ENCODE measurements at places on chromosomes 2 and 18. TPM values are rescaled to one million over a fixed set of nuclear protein-coding genes. Genes with fewer than 3 reads are reported as not detected.

GRCh38 chr2:201122276-201122675 lies 6.3 kb downstream of the CFLAR start:
- DNase-seq = no peak

DNA sequence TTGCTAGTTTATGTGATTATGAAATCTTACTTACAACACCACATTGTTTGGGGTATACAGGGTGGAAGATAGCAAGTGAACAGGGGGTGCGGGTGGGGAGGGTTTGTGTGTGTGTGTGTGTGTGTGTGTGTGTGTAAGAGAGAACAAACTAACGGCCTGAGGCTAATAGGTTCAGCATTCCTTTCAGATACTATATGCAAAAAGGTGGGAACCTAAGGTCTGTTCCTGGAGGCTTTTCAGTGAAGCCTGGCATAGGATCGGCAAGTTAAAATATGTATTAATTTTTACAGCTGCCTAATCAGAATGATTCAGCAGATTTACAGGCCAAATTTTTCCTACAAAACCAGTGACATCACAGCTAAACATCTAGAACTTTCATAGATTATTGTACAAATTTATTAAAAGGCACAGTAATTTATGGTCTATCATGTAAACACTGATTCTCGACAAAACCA lies 7.6 kb upstream of the SPDYA start:
- no peak for DNase-seq

The DNER gene
- not detected for total RNA-seq

DNA sequence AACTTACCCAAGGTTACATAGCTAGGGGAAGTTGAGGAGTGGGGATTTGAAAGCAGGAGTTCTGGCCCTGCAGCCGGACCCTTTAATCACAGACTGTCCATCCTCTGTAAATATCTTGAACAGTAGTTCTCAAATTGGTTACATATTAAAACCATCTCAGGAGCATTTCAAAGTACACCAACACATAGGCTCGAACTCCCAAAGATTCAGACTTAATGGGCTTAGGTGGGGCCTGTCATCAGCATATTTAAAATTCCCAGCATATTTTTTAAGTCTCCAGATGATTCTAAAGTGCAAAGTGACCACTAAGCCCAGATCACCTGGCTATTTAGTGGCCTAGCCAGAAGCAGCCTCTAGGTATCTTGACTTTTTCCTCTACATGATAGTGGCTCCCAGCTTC lies 192.2 kb downstream of the ZNF385B start:
- DNase-seq = no peak

- no peak for DNase-seq
Observed at GRCh38 chr2:101776172-101777043, 78.9 kb downstream of the MAP4K4 start.

The CNGA3 gene
- total RNA-seq = not detected

The CELF4 gene
- total RNA-seq = 2.3 TPM

GRCh38 chr2:11406267-11406957 lies 59.5 kb downstream of the E2F6 start:
- DNase-seq = no peak

GRCh38 chr2:71603311-71603811 lies 150.0 kb downstream of the DYSF start:
- DNase-seq = peak; percentile 33

The C2orf80 gene
- total RNA-seq = not detected

DNA sequence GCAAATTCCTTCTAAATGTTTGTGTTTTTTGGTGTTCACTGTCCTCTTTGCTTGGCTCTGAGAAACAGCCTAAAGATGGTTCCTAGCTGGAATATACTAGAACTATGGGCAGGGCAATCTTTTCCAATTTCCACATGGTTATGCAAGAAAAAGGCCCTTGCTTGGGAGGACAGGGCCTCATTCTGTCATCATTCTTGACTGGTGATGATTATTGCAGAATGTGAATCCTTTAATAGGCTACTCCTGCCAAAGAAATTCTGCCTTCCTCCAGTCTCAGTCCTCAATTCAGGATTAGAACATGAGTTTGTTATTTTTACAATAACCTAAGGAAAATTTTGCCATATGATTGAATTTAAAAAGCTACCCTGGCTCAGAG lies 218.7 kb downstream of the HNMT start:
- DNase-seq = no peak

- DNase-seq = no peak
Observed at GRCh38 chr18:75003039-75003438, 205.9 kb downstream of the PTGR3 start.

DNA sequence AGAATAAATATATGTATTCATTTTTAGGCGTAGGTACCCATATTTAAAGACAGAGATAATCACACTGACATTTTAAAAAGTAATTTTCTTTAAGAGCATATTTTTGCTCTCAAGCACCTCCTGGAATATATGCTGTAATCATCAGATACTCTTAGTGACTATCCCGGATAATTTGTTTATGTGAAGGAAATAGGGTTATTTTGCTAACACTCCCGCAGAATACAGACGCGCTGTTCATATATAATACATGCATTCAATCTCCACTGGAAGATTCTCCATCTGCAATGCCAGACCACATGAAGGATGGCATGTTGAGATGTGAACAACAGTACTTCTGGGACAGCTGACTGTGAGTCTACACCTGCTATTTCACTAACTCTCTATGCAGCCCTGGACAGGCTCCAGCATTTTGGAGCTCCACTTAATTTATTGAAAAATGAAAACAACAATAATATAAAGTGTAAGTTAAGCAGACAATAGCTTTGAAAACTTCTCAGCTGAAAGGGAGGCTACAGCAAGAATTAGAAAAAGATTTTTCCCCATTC lies 430.6 kb downstream of the TMX3 start:
- no peak for DNase-seq

DNA sequence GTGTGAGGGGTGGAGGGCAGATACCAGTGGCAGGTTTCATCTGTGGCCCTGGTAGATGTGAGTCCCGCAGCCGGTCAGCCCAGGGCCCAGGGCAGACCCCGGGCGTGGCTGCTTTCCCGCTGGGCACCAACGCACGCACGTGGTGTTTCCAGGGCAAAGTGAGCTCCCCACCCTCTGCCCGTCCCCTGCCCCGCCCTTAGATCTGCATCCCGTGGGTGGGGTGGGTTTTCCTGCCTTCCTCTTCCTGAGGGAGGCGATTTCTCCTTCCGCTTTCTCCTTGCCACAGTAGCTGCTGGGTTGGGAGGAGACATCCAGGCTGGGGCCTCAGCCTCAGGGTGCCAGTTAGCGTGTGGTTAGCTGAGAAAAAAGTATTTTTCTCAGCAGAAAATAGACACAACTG lies 49.6 kb downstream of the ODC1 start:
- no peak for DNase-seq

DNA sequence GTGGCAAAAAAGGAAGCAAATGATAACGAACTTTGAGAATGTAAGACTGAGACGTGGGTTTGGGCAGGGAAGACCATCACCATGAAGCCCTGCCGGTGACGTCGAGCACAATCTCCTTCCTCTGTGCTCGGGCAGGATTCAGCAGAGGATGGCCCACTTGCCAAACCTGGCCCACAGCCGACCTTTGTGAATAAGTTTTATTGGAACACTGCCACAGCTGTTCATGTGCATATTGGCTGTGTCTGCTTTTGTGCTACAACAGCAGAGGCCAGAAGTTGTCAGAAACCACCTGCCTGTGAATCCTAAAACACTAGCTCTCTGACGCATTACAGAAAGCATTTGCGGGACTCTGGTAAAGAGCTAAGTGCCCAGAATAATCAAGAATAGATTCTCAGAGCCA lies 223.9 kb downstream of the MYT1L start:
- DNase-seq = no peak

The TNFAIP6 gene
- 1.2 TPM for total RNA-seq

The SPDYA gene
- 1.7 TPM for total RNA-seq

DNA sequence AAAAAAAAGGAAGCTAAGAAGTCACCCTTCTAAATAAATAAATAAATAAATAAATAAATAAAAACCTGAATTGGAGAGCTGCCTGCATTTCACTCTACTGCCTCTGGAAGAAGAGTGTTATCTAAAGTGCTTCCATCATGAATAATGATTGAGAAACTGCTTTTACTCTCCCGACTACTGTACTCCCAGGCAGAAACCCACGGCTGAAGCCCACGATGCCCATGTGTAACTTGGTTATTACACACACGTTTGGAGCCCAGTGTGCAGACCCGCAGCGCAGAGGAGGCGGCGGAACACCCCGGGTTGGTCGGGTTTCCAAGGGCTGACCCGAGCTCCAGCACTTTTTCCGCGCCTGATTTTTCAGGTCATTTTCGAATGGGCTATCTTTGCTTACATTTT lies 697 bp upstream of the SPATS2L start:
- peak; percentile 55 for DNase-seq

- DNase-seq = peak; percentile 85
Observed at GRCh38 chr18:45879681-45880655, 54.5 kb downstream of the SIGLEC15 start.

DNA sequence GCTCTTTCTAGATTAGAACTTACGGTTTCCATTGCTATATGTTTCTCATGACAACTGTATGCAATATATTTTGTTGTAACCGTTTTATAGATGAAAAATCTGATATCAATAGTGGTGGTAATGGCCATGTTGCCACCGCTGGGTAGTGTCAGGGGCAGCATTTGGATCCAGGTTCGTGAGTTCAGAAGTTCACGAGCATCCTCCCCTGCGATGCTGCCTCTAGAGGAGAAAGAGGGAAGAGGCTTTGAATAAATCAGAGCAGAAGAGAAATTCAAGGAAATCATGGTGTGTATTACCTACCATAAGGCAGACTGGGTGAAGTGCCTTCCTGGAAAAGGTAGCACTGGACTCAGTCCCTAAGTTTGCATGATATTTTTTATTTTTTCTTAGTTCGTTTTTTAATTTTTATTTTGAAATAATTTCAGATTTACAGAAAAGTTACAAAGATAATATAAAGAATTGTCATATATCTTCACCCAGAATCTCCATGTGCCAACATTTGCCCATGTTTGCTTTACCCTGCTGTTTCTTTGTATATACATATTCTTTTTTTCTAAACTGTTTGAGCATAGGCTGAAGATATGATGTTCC lies 3.3 kb upstream of the ZBTB7C start:
- no peak for DNase-seq

GRCh38 chr2:198639580-198639979 lies 818.2 kb downstream of the SATB2 start:
- no peak for DNase-seq

The ADAM23 gene
- 6.9 TPM for total RNA-seq

DNA sequence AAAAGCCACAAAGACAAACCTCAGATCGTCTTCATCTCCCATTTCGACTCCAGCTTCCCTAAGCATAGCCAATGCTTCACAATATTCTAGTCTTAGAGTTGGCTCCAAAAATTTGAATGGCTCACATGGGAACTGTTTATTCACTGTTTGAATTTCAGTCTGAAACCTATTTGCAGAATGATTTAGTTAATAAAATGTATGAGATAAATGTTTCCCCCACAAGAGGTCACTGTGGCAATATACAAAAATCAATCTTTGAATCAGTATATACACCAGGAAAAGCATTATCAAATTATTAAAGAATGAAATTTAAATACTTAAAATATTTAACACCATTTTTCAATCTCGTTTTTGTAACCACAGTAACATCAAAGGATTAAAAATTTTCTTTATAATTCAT lies 40.0 kb upstream of the MCM6 start:
- no peak for DNase-seq

The RTP5 gene
- total RNA-seq = not detected

- DNase-seq = no peak
Observed at GRCh38 chr2:187962538-187962937, 329.1 kb upstream of the GULP1 start.

The ZRANB3 gene
- total RNA-seq = 15.2 TPM

The CHST9 gene
- total RNA-seq = 2.4 TPM

GRCh38 chr2:231059756-231060155 lies 3.1 kb downstream of the PSMD1 start:
- no peak for DNase-seq

DNA sequence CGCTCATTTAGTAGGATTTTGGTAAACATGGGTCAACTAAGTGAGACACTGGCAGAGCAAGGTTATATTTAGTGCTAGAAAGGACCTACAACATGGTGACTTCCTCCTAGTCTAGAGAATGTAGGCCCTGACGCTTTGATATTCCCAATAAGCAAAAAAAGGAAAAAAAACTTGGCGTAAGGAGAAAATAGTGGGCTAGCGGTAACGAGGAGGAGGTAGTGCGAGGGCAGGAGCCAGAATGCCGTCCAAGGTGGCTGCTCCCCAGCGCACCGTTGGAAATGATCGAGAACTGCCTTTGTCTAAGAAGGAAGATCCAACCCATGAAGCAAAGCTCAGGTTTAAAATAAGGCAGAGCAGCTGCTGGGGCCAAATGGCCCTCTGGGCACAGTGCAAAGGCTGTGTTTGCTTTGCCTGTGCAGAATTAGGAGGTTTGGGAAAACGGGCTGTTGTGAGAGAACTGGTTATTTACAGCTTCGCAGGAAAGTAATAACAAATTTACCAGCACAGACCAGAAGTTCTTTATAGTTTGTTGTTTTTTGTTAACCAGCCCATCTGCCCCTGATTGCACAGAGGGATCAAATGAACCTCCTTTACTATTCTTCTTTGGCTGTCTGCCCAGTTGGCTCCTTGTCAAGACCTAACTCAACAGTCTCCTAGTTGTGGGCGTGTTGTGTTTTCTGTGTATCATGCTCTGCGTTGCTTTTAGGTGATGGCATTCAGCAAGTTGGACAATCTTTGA lies 86.6 kb downstream of the ITGB1BP1 start:
- DNase-seq = peak; percentile 90

The C18orf32 gene
- 31.6 TPM for total RNA-seq

- no peak for DNase-seq
Observed at GRCh38 chr2:88852753-88853402, 161.4 kb downstream of the RPIA start.

DNA sequence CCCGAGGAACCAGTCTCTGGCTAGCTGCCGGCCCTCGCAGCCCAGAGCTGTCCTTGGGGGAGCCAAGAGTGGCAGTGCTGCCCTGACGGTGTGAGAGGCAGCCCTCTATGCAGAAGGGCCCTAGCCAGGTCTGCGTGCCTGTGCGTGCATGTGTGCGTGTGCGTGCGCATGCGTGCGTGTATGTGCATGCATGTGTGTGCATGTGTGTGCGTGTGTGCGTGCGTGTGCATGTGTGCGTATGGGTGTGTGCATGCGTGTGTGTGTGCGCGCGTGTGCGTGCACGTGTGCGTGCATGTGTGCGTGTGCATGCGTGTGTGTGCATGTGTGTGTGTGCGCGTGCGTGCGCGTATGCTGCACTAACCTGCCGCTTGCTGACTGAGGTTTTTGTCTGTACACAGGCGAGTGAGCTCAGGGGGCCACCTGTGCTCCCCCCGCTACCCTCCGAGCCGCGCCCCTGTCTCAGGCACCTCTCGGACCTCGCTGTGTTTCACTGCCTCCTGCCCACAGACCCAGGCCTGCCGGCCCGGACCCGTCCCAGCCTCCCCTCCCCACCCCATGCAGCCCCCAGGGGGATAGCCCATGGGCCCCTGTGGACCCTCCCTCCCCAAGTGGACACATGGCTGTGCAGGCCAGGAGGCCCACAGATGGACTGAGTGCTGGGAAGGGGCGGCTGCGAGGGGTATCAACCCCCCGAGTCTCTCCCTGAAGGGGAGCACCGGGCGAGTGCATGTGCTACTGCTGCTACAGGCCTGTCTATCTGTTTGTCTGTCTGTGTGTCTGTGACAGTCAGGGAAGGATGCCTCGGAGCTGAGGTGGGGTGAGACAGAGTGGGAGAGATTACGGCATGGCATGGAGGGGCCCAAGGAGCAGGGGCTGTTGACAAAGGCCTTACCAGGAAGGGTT lies 31.3 kb downstream of the SPEG start:
- DNase-seq = no peak
